ENCODE measurements at places on chromosomes 3 and 15. TPM values are rescaled to one million over a fixed set of nuclear protein-coding genes. Genes with fewer than 3 reads are reported as not detected.

Gene MCF2L2
- total RNA-seq = 18.0 TPM

Gene FAM107A
- total RNA-seq = 30.5 TPM

Gene MFSD1
- total RNA-seq = 92.9 TPM

Gene CAV3
- not detected for total RNA-seq

Gene LRRC31
- not detected for total RNA-seq

Gene CPEB1
- 0.44 TPM for total RNA-seq

Gene CHRM5
- not detected for total RNA-seq

Gene LRRC3B
- not detected for total RNA-seq

DNA sequence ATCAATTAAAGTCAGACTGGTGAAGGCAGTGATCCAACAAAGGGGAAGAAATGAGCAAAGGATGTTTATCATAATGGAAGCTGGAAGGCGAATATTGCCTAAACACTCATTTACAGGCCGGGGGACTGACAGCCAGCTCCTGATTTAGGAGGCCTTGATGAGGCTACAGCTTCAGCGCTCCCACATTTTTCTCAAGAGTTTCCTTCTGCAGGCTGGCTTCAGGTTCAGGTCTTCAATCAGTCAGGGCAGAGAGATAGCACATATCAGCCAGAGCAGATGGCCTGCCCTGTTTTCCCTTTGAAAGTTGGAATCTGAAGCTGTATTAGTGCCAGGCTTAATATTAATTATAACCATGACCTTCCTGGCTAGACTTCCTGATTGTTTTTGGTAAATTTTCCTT, 218.9 kb downstream of the SV2B start:
- no peak for DNase-seq

- no peak for DNase-seq
Observed at GRCh38 chr15:55461447-55461846, 46.6 kb downstream of the DNAAF4 start.

DNA sequence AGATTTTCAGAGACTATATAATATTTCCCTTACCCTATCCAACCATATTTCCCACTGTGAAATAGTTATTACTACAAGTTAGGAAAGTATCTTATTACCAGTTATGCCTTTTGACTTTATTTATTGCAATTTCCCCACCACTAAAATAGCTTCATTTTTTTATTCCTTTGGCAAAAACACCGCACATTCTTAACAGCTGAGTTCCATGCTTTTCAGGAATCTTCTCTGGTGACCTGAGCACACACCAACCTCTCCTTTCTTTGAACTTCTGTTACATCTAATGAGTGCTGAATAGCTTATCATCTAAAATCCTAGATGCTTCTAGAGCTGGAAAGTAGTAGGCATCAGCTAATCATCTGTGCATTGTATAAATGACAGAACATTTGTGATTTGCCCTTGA, 99.1 kb downstream of the UBE2E2 start:
- no peak for DNase-seq

GRCh38 chr15:30924353-30924752, 20.6 kb downstream of the FAN1 start:
- DNase-seq = no peak

- no peak for DNase-seq
Observed at GRCh38 chr15:88729581-88729980, 73.7 kb upstream of the ACAN start.

DNA sequence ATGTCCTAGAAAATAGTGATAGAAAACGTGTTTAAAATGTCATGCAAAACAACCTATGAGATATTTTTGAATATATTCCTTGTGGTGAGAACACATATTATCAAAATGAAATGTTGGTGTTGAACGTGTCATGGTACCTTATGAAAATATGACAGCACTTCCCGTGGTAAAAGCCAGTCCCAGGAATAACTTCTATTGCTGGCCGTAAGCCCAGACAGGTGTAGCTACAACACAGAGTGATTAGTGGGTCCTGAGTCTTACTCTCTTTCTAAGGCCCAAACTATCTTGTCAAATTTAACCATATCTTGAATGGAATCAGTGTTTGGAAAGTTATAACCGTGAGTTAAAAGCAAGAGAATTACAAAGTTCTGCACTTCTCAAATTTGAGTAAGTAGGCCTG, 24.1 kb downstream of the RARB start:
- no peak for DNase-seq

DNA sequence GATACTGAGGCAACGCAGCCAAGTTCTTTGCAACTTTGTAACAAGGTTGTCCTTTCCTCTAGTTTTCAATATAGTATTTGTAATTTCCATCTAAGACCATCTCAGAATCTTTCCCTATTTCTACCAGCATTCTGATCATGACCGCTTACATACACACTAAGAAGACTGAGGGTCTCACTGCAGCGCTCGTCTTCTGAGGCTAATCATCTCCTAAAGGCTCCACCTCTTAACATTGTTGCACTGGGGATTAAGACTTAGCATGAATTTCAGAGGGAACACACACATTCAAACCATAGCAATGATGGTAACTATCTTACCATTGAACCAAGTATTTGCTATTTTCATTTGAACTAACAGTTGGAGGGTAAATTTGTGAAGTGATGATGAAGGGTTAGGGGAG, 463.3 kb upstream of the CCDC54 start:
- no peak for DNase-seq

GRCh38 chr15:69161079-69161877, 843 bp downstream of the GLCE start:
- peak; percentile 83 for DNase-seq

- DNase-seq = no peak
Observed at GRCh38 chr3:128335621-128336296, 130.9 kb downstream of the DNAJB8 start.

DNA sequence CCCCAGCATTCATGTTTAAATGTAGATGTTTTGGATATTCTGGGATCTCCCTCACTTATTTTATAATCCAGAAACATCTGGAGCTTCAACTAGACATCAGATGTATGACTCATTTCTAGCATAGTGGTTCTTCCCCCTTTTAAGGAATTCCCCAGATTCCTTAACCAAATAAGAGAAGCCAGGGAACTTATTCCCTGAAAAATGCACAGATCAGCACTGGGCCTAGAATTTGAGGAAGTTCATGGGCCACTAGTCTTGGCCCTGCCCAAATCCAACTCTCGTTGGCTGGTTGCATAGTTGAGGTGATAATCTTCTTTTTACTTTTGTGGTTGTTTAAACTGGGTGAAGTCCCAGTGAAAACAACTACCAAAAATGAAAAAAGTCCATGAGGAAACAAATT, 20.4 kb downstream of the RARRES1 start:
- no peak for DNase-seq

DNA sequence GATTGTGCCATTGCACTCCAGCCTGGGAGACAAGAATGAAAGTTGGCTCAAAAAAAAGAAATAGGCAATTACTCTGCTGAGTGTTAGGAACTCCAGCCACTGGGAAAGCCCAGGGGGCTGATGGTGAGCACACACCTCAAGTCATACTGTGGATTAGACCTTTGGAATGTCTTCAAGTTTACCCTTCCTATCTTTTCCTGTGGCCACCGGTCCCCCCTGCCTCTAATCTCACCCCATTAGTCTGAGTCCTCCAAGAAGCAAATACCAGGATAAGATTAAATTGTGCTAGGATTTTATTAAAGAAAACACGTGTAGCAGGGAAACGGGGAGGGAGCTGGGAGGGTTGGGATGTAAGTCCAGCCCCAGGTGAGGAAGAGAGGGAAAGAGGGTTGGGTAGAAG, 31.6 kb downstream of the TMEM40 start:
- DNase-seq = no peak

DNA sequence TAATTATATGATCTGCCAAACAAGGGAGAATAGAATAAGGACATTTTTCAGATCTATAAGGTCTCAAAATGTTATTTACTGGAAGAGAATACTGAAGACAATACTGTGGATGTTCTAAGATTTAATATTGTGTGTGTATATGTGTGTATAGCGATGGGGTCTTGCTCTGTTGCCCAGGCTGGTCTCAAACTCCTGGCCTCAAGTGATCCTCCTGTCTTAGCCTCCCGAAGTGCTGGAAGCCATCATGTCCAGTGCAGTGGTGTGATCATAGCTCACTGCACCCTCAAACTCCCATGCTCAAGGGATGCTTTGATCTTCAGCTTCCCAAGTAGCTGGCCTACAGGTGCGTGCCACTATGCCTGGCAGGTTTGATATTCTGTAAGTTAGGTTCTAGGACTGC, 91.3 kb downstream of the NBEAL2 start:
- no peak for DNase-seq

DNA sequence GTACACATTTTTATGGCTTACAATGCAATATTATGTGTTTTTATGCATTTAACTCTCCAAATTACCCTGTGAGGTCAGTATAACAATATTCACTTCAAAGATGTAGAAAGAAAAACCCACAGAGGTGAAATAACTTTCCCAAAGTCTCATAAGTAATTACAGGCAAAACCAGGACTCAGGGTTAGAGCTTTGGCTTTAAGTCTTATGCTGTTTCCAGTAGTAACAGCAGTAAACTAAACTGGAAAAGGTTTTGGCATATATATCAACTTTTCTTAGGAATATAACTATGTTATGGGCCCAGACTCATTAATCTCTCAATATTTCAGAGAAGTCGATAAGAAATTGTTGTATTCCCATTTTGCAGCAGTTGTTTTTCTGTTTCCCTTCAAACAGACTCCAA, 206.3 kb upstream of the KCNMB2 start:
- DNase-seq = no peak

- no peak for DNase-seq
Observed at GRCh38 chr3:150073031-150073430, 102.3 kb upstream of the PFN2 start.

- DNase-seq = peak; percentile 41
Observed at GRCh38 chr3:51932471-51933370, 9.0 kb downstream of the RRP9 start.

DNA sequence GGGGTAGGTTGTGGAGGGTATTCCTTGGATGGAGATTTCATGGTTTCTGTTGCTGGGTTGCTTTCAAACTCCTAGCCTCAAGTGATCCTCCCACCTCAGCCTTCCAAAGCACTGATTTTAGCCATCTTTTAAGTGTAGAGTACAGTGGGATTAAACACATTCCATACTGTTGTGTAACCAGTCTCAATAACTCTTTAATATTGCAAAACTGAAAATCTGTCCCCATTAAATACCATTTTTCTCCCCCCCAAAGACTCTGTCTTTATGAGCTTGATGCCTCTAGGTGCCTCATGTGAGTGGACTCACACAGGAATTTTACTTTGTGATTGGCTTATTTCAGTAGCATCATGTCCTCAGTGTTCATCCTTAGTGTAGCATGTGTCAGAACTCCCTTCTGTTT, 74.7 kb upstream of the ATP10A start:
- DNase-seq = no peak

GRCh38 chr3:36373084-36373483, 7.2 kb upstream of the STAC start:
- DNase-seq = no peak

GRCh38 chr3:127673191-127674100, 694 bp downstream of the ABTB1 start:
- peak; percentile 95 for DNase-seq

DNA sequence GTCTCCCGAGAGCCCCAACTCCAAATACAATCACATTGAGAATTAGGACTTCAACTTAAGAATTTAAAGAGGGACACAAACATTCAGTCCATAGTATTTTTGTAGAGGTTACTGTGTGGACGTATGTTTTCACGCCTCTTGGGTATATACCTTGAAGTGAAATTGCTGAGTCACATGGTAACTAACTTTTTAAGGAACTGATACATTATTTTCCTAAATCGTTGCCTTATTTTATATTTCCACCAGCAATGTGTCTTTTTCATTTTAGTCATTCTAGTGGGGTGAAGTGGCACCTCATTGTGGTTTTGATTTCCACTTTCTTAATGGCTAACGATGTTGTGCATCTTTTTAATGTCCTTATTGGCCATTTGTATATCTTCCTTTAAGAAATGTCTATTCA, 11.8 kb downstream of the PARP15 start:
- no peak for DNase-seq

GRCh38 chr3:186003610-186004009, 65.8 kb upstream of the TRA2B start:
- no peak for DNase-seq

GRCh38 chr3:181549266-181549665, 162.5 kb upstream of the SOX2 start:
- no peak for DNase-seq

GRCh38 chr3:84961011-84961410, 2.2 kb downstream of the CADM2 start:
- DNase-seq = no peak

- DNase-seq = peak; percentile 83
Observed at GRCh38 chr3:146250449-146251382, at the start of gene PLSCR4. PLSCR4 (minus strand) TSS chr3:146251105; CDS start chr3:146222071, 29,034 bp downstream.

GRCh38 chr3:51716805-51717204, 9.9 kb downstream of the GRM2 start:
- DNase-seq = no peak

DNA sequence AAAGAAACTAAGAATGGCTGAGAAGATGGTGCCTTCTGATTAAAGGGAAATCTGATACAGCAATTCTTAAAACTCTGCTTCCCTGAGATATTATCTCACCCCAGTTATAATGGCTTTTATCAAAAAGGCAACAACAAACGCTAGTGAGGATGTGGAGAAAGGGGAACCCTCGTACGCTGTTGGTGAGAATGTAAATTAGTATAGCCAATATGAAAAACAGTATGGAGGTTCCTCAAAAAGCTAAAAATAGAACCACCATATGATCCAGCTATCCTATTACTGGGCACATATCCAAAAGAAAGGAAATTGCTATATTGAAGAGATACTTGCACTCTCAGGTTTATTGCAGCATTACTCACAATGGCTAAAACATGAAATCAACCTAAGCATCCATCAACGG, 65.1 kb downstream of the GOLIM4 start:
- no peak for DNase-seq

- DNase-seq = no peak
Observed at GRCh38 chr15:62147551-62147950, 17.5 kb downstream of the C2CD4B start.

DNA sequence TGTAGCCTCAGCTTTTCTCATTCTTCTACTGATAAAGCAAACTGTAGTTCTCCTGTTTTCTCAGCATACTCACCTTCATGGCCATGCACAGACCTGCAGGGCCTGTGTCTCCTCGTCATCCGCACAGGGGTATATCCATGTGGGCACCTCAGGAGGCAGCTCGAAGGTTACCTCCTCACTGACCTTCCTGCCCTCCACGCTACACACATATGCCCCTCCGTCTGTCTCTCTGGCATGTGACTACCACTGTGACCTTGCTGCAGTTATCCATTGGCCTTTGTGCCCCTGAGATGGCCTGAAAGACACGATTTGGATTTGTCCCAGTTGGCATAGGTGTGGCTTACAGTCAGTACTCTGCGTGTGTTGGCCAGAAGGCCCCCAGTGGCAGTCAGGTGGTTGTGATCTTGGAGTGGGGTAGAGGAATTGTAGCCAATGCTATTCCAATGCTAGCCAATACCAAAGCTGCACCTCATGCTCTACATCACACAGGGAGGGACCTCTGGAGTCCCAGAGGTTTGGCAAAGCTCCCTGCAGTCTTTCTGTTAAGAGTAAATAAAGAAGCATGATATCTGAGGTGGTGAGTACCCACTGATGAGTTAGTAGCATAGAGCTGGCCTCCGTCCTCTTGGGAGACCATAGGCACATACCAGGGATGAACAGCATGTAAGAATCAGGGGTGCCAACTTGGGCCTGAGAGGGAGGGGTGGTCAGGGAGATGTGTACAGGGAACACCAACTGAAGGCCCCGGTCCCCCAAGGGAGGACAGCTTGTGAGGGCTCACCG, 143.4 kb downstream of the EEFSEC start:
- DNase-seq = no peak

All from spleen (tissue), 13 donors.